ENCODE measurements at places on chromosomes 1 and 21.

GRCh38 chr1:110265186-110265585 is 55.1 kb downstream of the KCNC4 start:
- no peak for DNase-seq

- DNase-seq, result no peak
Observed at GRCh38 chr1:22832414-22832786, 121.8 kb downstream of the EPHB2 start.

DNA sequence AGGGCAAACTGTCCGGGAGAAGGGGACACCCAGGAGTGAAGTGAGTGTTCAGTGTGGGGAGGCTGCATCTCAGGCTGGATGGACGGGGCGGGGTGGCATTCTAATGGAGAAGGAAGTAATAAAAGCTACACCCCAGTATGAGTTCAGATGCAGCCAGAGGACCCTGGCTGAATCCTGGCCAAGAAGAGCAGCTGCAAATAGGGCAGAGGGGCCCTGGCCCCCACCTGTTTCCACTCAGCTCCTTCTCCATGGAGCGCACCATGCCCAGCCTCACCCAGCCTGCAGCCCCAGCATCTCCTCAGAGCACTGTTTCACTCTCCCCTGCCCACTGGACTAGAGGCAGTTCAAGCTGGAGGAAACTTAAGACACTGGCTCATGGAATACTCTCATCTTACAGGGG is 46.4 kb downstream of the KCND3 start:
- no peak for DNase-seq

GRCh38 chr1:83515578-83516154 is 483.3 kb downstream of the TTLL7 start:
- no peak for DNase-seq

- DNase-seq, result no peak
Observed at GRCh38 chr1:116847190-116847589, 62.5 kb upstream of the PTGFRN start.

DNA sequence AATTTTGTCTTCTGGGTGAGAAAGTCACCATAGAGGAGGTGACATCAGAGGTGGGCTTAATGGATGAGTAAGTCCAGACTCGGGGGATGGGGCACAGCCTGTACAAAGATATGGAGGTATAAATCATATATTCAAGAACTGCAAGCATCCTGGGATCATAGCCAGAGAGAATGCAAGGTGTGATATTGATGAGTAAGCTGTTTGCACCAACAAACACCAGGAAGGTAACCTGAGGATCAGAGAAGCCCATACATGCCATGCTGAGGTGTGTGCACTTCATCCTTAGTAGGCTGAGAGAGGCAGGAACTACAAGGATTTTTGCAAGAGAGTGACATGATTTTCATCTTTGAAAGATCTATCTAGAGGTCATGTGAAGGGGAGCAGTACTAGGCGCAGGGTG is 306.4 kb downstream of the HHAT start:
- DNase-seq, result no peak

- peak; percentile 59 for DNase-seq
Observed at GRCh38 chr1:24694380-24694843, 50.8 kb upstream of the CLIC4 start.

GRCh38 chr1:52917156-52917555 is 4.4 kb downstream of the ECHDC2 start:
- no peak for DNase-seq

- no peak for DNase-seq
Observed at GRCh38 chr21:32750405-32750804, 21.1 kb downstream of the PAXBP1 start.

- no peak for DNase-seq
Observed at GRCh38 chr1:186849826-186850225, 21.1 kb downstream of the PLA2G4A start.

DNA sequence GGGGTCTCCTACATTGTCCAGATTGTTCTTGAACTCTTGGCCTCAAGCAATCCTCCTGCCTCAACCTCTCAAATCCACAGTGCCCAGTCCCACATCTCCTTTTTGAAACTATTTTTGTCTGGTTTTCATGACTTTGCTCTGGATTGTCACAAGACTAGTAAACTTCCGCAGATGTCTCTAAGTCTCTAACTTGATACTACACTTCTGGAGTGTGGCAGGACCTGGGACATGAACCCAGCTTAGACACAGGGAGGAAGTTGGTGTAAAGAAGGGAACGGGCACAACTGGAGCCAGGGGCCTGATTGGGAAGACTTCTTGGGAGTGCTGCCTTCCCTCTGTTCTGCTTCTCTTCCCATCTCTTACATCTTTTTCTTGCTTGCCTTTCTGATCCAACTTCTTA is 16.2 kb upstream of the DISC1 start:
- DNase-seq, result no peak

DNA sequence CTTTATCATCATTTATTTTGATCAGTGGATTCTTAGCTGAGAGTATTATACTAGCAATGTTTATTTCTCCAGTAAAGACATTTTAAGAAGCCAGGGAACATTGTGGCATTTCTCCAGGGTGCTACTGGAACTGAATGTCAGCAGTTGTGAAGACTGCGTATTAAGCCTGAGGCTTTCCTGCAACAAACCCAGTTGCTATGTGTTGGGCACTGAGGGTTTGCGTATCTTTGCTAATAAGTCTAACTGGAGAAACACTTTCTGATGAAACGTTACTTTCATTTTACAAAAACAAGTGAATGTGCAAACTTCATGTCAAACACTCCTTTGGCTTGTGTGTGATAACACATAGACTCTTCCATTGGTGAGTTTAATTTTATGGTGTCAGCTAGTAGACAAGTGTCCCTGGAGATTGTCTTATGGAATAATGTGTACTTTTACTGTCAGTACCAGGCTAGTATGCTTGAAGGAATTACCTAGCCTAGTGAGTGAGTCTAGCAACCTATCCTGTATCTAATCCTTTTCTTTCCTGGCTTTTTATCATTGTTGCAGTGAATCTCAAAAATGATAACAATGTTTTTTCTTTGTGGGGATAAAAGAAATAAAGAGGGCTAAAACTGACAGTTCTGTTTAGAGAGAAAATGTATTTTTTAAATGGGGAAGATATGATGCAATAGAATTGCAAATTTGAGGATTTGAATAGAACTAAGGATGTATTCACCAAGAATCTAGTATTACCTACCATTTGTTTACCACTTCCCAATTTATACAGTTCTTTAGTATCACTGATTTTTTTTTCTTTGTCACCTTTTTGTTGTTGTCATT is 70.1 kb downstream of the MTR start:
- DNase-seq, result no peak

- DNase-seq, result no peak
Observed at GRCh38 chr1:2224631-2225428, 3.3 kb upstream of the SKI start.

DNA sequence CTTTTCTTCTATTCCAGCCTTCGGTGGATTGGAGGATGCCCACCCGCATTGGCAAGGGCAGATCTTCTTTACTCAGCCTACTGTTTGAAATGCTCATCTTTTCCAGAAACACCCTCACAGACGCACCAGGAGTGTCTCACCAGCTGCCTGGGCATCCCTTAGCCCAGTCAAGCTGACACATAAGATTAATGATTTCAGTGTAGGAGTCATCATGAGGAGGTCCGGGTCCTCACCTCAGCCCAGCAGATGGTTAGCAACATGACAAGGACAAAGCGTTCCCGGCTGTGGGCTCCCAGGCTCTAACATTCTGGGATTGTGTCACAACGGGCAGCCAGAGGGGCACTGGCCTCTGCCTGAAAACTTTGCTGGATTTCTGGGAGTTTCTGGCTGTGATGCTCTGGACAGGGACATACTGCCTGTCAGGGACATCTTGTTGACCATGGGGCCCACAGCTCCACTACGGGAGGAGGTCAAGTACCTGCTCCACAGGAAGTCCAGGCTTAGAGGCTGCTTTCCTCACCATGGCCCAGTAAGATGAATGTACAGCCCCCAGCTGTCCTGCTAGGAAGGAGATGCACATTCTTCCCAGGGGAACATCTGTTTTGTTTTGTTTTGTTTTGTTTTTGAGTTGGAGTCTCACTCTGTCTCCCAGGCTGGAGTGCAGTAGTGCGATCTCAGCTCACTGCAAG is 204.0 kb upstream of the COA6 start:
- no peak for DNase-seq

- no peak for DNase-seq
Observed at GRCh38 chr1:37761416-37762095, 3.4 kb downstream of the EPHA10 start.

- DNase-seq, result no peak
Observed at GRCh38 chr1:248758352-248758751, 2.8 kb upstream of the LYPD8 start.

GRCh38 chr1:115229016-115229415 is 109.0 kb downstream of the NGF start:
- DNase-seq, result peak; percentile 48

GRCh38 chr1:236868625-236869467 is 73.8 kb downstream of the MTR start:
- no peak for DNase-seq

DNA sequence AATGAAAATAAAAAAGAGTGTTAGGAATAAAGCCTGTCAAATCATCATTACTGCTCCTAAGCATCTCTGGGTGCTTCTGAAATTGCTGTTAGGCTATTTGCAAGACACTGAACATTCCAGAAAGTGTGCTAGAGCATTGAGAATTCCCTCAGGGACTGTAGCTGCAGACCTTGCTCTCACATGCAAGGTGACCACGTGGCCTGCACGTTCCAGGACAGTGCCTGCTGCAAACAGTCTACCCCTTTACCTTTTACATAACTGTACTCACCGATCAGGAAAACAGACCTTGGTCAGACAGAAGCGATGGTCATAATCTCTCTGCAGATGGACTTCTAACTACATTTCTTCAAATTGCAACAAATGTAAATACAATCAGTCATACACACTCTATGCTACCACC is 164.5 kb downstream of the PSMG1 start:
- no peak for DNase-seq

GRCh38 chr1:39275836-39276507 is 71.5 kb downstream of the MACF1 start:
- DNase-seq, result no peak

DNA sequence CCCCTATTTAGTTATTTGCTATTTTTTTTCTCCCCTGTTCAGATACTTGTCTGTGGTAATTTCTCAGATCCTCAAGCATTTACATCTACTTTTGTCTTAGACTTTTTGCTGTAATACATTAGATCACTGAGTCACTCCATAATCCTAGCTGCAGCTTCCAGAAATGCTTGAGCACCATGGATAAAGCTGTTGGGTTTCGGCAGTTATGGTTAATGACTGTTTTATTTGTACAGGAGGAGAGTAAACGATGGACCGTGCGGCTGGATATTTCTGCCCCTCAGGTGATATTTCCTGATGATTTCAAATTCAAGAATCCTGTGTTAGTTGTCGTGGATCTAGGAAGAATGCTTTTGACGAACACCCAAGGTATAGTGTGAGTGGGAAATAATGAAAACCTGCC is 42.9 kb downstream of the VPS13D start:
- peak; percentile 46 for DNase-seq

- no peak for DNase-seq
Observed at GRCh38 chr1:186195377-186195931, 179.6 kb downstream of the TPR start.

DNA sequence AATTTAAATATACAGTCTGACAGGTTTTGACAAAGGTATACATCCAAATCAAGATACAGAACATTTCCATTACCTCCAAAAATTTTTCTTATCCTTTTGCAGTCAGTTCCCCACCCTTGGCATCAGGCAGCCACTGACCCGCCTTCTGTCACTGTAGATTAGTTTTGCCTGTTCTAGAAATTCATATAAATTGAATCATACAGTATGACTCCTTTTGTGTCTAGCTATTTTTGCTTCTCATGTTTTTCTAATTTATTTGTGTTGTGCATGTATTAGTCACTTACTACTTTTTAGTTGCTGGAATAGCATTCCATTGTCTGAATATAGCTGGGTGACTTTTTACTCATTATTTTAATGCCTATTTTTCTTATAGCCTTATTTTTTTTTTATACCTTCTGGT is 3.8 kb downstream of the UTP25 start:
- no peak for DNase-seq

- no peak for DNase-seq
Observed at GRCh38 chr1:67955591-67955990, 94.8 kb downstream of the DIRAS3 start.

- no peak for DNase-seq
Observed at GRCh38 chr1:46761740-46762139, 37.1 kb upstream of the CYP4B1 start.

- no peak for DNase-seq
Observed at GRCh38 chr1:50262436-50262835, 153.7 kb downstream of the ELAVL4 start.

DNA sequence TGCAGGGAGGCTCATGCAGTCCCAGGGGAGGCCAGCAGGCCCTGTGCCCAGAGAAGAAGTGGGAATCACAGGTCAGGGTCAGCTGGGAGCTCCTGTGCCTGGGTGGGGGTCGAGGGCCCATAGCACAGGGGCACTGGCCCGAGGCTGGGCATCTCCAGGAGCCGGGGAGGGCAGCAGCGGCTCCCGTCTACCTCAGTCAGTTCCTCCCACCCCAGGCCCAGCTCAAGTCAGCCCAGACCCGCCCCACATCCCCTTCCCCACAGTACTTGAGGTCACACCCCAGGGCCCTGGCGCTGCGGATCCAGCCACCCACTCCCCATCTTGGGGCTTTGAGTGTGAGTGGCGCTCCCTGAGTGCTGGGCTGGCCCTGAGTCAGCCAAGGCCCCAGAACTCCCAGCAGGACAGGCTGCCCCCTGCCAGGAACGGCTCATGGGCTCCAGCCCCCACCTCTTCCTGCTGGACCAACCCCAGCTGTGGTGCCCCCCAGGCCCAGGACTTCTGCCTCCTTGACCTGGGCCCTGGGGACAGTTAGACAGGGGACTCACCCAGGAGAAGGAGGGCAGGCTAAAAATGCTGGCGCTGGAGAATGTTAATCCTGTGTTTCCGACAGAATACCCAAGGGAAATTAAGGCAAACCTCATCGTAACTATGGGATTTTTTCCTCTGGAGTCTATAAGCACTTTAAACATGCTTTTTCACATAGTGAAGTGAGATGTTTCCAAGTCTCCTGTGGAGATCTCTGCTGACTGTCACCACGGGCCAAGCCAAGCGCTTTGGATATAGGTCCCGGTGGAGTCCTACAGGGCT is 68.8 kb upstream of the COL6A1 start:
- DNase-seq, result no peak

DNA sequence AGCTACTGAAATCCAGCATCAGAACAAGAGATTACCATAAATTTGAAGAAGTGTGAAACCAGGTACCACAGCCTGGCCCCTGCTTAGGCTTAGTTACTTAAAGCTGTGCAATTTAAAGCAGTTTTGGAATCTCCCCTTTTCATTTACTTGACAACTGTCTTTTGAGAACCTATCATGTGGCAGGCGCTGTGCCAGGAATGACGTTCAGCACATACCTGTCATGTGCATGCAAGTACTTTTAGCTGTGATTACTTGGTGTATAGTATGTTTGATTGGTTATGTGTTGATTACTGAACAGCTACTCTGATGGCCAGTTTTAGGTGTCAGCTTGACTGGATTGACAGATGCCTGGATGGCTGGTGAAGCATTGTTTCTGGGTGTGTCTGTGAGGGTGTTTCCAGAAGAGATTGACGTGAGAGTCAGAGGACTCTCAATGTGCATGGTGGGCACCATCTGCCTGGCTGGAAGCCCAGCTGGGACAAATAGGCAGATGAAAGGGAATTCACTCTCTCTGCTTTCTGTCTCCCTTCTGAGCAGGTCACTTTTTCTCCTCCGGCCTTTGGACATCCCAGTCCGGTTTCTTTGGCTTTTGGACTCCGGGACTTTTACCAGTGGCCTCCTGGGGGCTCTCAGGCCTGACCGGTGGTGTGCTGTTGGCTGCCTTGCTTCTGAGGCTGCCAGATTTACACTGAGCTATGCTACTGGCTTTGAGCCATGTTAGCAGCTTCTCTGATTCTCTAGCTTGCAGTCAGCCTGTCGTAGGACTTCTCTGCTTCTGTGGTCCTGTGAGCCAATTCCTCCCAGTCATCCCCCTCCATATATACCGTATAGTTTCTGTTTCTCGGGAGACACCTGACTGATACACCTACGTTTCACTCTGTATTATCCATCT is 178.0 kb downstream of the RYR2 start:
- DNase-seq, result no peak
